ENCODE measurements at places on chromosomes 3 and 15.

- no peak for DNase-seq
These were observed 25.4 kb downstream of the CFAP100 start for GRCh38 chr3:126419886-126420786.

- DNase-seq, result no peak
These were observed 221.3 kb downstream of the OPA1 start for GRCh38 chr3:193814166-193814892.

- no peak for DNase-seq
These were observed 1710.1 kb downstream of the SI start for GRCh38 chr3:163368168-163368567.

- DNase-seq, result no peak
These were observed 95.0 kb downstream of the VGLL4 start for GRCh38 chr3:11548721-11549131.

Measured in stimulated activated CD4-positive, alpha-beta T cell treated with anti-CD3 and anti-CD28 coated beads, Interleukin-1b, Interleukin-23, amount 100 ng/mL, for 24 hours (primary cell).